Stimulated activated CD4-positive, alpha-beta T cell treated with anti-CD3 and anti-CD28 coated beads, Interleukin-15, amount 100 ng/mL, for 24 hours (primary cell): ENCODE measurements at places on chromosomes 11 and 22.
A peak's percentile ranks its signal among the peaks of the same experiment; 100 is the strongest.

DNA sequence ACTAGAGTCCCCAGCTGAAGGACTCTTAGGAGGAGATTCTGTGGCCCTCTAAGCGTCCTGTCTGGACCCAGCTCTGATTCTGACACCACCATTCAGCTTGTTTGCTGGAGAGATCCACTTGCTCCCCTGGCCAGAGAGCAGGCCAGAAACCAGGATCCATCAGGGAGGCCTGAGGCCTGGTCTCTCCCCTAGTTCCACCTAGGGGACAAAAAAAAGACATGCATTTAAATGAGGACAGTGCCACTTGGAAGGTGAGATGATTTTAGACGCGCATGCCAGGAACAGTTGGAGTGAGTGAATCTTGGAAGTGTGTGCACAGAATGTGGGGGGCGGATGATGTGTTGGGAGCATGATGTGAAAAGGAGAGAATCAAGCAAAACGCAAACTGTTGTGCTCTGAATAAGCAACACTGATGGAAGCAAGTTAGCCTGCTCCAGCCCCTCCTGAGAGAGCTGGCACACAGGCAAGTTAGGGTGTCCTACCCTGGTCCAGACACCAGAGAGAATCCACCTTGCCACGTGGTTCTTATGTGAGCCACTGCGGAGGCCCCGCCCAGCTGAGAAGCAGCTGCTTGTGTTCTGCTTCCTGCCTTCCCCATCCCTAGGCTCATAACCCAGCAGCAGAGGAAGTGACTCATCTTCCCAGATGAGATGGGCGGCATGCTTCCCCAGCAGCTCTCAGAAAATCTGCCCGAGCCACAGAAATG is 8.0 kb upstream of the SLCO2B1 start:
- DNase-seq, result peak; percentile 88

GRCh38 chr22:28892175-28892731 is 8.9 kb downstream of the ZNRF3 start:
- no peak for DNase-seq

GRCh38 chr22:41992496-41992895 is 6.1 kb upstream of the WBP2NL start:
- no peak for DNase-seq

DNA sequence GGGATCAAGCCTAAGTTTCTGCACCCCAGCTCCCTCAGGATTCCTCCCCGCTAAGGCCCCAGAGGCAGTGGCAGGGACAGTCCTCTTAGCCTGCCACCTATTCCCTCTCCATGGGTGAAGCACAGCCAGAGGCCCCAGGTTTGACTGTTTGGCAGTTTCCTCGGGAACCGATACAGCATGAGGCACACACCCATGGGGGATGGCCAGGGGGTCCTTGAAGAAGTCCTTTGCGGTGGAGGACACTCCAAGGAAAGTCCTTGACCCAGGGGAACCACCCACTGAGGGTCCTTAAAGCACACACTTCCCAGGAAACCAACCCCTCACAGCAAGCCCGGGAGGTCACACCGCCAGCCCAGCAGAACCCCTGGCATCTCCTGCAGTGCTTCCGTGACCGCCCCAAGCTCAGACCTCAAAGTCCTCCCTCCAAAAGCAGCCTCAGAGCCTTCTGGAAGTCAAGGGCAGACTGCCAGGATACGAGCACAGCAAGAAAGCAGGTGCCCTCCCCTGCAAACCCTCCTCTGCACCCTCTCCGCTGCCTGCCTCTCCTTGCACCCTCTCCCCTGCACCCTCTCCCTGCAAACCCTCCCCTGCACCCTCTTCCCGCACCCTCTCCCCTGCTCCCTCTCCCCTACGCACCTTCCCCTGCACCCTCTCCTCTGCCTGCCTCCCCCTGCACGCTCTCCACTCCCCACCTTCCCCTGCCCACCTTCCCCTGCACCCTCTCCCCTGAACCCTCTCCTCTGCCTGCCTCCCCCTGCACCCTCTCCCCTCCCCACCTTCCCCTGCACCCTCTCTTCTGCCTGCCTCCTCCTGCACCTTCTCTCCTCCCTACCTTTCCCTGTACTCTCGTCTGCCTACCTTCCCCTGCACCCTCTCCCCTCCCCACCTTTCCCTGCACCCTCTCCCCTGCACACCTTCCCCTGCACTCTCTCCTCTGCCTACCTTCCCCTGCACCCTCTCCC is 1.4 kb downstream of the SIGIRR start:
- no peak for DNase-seq

GRCh38 chr11:7575841-7576725 is 62.3 kb downstream of the PPFIBP2 start:
- DNase-seq, result peak; percentile 53

- no peak for DNase-seq
Observed at GRCh38 chr11:64492561-64492960, 98.5 kb upstream of the SLC22A12 start.

GRCh38 chr22:36573815-36574363 is 44.9 kb upstream of the EIF3D start:
- DNase-seq, result no peak

GRCh38 chr22:47292546-47293320 is 530.3 kb downstream of the TBC1D22A start:
- DNase-seq, result no peak

DNA sequence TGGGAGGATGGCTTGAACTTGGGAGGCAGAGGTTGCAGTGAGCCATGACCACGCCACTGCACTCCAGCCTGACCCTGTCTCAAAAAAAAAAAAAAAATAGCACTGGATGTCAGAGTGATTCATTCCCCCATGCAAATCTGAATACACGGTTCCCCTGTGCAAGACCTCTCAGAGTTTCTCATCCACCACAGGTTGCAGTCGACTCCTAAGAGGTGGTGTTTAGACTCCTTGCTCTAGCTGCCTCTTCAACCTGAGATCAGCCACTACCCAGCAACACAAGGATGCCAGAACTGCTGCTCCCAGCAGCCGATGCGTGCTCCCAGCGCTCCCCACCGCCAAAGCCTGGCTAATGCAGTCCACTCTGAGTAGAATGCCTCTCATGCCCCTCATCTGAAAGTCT is 97.5 kb downstream of the PARVA start:
- no peak for DNase-seq

DNA sequence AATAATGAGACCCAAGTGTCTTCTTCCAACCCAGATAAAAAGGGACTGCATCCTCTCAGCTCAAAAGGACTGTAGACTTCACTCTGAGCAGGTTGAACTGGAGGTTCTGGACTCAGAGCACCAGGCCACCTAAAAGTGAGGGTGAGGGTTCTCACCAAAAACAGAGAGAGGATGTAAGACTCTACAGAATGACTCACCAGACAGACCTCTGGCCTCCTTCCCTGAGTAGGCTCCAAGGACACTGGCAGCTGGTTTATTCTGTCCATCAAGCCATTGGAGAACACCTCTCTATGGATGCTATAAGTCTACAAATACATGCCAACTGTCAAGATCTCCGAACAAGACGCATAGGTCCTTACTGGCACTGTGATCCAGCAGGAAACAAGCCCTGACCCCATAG is 27.2 kb downstream of the FEZ1 start:
- no peak for DNase-seq

DNA sequence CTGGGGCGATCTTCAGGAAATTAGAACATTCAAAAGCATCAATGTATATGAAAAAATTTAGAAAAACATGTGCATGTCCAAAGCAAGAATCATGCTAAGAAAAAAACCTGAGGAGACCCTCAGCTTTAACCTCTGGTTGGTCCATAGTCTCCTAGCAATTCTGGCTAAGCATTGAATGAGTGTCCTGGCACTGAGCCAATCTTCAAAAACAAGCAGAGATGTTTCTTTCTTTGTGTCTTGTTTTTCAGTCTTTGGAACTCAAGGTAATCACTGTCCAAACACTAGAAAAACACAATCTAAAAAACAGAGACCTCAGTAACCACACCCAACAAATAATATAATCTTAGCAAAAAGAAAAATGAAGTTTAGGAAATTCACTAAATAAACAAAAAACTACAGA is 205.4 kb upstream of the CARD18 start:
- no peak for DNase-seq

- no peak for DNase-seq
Observed at GRCh38 chr11:73388265-73389133, 12.3 kb downstream of the RELT start.

GRCh38 chr11:898143-898511 is 12.5 kb downstream of the CHID1 start:
- DNase-seq, result no peak

DNA sequence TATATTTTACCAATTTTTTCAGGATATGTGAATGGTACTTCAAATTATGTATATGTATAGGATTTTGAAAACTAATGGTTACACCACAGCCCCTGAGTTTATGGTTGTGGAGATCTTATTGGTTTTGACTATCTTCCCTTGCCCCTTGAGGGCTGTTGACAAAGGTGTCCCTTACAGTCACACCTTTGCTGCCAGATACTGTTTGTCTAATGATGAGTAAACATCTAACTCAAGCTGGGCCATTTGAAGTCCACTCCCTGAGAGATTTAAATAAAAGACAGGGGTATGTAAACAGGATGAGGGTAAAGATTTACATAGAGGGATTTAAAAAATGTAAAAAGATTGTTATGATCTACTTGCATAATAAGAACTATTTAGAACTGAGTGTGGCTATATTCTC is 38.9 kb upstream of the LUZP2 start:
- DNase-seq, result no peak

DNA sequence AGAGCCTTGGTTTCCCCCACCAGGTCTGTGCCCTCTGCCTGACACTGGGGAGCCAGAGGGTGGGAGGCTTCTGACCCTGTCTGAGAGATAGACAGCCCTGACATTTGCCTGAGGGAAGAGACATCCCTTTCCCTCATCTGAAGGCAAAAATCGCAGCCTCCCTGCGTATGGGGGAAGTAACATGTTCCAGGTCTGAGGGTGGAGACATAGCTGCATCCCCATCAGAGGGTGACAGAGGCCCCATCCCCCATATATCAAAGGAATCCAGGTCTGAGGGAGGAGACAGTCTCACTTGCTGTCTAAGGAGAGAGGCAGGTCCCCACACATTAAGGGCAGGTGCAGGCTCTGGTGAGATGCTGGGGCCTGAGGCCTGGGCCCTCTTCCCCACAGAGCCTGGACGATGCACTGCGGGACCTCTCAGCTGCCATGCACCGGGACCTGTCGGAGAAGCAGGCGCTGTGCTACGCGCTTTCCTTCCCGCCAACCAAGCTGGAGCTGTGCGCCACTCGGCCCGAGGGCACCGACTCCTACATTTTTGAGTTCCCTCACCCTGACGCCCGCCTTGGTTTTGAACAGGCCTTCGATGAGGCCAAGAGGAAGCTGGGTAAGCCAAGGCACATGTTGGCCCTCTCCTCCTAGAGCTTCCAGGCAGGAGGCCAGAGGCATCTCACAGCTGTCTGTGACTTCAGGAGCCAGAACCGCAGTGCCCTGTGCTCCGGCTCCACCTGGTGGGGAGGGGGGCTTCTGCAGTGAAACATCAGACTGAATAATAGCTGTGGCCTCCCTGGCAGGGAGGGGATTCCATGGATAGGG is 16.1 kb upstream of the RELT start:
- peak; percentile 49 for DNase-seq

- DNase-seq, result no peak
Observed at GRCh38 chr11:128116885-128117284, 470.5 kb downstream of the ETS1 start.

DNA sequence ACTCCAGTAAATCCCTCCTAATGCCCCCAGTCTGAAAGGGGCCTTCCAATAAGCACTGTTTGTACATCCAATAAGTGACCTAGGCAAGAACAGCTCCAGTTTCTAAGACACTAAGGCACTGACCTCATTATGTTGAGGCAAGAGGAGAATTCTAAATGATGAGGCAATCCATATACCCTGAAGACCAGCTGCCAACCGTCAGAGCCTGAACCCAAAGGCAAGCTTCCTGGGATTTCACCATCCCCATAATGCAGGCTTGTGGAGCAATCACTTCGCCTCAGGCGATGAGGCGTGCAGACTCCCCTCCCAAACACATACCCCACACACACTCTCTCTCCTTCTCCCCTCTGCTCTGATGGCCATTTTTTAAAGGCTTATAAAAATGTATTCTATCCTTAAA is 49.5 kb downstream of the LGR4 start:
- DNase-seq, result no peak

DNA sequence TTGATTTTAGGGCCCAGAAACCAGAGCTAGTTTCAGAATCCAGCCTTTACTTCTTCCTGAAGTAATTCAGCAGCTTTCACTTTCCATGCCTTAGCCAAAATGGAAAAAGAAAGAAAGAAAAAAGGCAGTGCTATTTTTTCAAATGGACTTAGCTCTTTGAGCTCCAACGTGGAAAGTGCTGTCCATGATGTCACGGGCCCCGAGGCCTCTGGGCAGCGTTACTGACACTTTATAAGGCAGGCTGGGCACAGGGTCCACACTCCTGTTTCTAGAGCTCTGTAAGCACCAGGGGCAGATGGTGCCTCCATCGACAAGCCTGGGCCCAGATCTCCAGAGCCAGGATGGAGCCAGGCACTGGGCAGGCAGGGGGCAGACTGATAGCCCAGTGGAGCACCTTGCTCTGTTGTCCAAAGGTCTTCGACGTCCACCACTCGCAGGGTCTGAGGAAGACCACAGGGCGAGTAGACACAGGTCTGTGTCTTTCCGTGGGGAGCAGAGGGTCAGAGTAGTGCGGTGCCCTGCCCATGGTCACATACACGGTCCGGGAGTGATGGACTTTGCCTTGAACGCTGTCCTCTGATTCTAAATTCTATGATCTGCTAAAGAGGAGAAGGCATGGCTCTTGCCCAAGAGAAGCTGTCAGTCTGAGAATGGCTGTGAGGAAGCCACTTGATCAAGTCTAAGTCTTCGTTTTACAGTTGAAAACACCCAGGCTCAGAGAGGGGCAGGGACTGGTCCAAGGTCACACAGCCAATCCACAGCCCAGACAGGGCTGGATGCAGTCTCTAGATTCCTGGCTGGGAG is 22.0 kb upstream of the WNT11 start:
- no peak for DNase-seq

GRCh38 chr22:49881856-49882255 is 28.2 kb downstream of the ZBED4 start:
- no peak for DNase-seq

DNA sequence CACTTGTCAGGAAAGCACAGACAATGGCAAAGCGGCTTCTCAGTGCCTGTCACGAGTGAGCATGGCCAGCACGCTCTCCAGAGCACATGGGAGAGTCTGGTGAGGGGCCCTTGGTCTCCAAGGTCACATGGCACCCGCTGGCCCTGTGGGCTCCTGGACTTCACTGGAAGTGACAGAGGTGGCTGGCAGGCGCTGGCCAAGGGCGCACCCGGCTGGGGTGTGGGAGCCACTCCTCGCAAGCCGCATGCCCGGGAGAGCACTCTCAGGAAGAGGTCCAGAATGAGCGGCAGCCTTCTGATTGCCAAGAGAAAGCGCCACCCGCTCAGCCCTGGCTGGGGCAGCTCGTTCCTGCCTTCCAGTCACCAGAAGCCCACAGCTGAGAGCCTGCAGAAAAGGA is 17.1 kb upstream of the MOB2 start:
- DNase-seq, result no peak

- DNase-seq, result no peak
Observed at GRCh38 chr22:27835446-27835845, 33.9 kb upstream of the MN1 start.

GRCh38 chr22:35174401-35175038 is 82.8 kb upstream of the HMGXB4 start:
- DNase-seq, result no peak

DNA sequence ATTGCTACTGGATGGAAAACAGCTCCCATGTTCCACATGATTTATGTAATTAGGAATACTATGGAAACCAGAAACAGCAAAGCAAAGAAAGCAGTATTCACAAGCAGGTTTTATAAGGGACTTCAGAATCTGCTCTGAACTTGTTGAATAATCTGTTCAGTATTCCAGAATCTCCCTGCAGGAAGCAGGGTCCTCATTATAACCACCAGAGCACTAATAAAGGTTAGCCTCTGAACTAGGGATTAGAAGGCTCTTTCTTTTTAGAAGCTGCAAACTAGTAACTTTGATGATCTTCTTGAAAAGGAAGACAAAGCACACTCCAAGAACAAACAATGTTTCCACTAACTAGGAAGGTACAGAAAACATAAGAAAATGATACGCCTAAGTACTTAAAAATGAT is 125.8 kb downstream of the DCDC1 start:
- no peak for DNase-seq
